Right lobe of liver (tissue), 6 donors: ENCODE measurements at places on chromosomes 7 and 10. TPM values are rescaled to one million over a fixed set of nuclear protein-coding genes. Genes with fewer than 3 reads are reported as not detected.

GRCh38 chr7:7570584-7570983, 3.9 kb downstream of the MIOS start:
- no peak for DNase-seq

DNA sequence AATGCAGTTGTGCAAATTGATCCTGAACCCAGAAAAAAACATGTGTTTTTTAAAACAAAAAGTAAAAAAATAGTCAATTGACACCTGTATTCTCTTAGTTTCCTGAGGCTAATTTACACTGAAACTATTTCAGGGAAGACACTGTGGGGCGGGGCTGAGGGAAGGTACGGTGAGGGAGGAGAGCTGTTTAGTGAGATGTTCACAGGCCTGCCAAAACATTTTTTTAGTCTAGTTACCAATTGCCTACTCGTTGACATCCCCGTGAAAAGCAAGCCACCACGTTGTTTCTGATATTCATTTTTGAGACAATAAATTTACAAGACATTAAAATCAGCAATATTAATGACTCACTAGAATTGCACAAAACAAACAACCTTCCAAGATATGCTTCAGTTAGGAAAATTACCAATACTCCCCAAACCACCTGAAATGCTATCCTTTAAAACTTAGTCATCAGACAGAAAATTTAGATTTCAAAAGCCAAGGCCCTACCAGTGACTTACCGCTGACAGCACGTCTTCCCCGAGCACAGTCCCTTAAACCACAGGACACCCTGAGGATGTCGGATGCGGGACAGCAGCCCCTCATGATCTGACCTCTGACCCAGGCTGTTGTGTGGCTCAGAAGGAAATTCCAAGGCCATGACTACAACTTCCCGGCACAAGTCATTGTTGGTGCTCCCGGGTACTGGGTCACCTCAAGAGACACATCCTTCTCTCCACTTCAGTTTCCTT, 279.2 kb downstream of the PRPF18 start:
- DNase-seq = peak; percentile 40

DNA sequence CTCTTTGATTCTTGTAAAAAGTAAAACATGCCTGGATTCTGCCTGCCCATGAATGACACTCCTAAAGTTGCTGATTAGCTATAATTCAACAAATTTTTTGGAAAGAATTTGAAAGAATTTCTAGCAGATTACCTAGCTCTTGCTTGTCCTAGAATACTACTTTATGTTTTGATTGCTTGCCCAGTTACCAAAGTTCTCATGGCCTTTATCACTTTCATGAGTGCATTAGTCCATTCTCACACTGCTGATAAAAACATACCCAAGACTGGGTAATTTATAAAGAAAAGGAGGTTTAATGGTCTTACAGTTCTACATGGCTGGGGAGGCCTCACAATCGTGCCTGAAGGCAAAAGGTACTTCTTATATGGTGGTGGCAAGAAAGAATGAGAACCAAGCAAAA, 1137.3 kb downstream of the SORCS1 start:
- DNase-seq = no peak

- DNase-seq = peak; percentile 85
These were observed 5.0 kb upstream of the TNRC18 start for GRCh38 chr7:5428478-5429252.

- no peak for DNase-seq
These were observed 13.4 kb downstream of the BUD31 start for GRCh38 chr7:99422186-99422585.

- no peak for DNase-seq
These were observed 1.5 kb upstream of the FMC1 start for GRCh38 chr7:139339698-139340036.

ADAP1 gene
- 4.2 TPM for total RNA-seq

- no peak for DNase-seq
These were observed 929.9 kb upstream of the MBL2 start for GRCh38 chr10:53702489-53702888.

- no peak for DNase-seq
These were observed 76.9 kb upstream of the KCNIP2 start for GRCh38 chr10:101920546-101920945.

GRCh38 chr7:129801882-129802281, 150.9 kb downstream of the UBE2H start:
- DNase-seq = no peak

- DNase-seq = no peak
These were observed 50.9 kb upstream of the SCIN start for GRCh38 chr7:12519682-12520009.

DNA sequence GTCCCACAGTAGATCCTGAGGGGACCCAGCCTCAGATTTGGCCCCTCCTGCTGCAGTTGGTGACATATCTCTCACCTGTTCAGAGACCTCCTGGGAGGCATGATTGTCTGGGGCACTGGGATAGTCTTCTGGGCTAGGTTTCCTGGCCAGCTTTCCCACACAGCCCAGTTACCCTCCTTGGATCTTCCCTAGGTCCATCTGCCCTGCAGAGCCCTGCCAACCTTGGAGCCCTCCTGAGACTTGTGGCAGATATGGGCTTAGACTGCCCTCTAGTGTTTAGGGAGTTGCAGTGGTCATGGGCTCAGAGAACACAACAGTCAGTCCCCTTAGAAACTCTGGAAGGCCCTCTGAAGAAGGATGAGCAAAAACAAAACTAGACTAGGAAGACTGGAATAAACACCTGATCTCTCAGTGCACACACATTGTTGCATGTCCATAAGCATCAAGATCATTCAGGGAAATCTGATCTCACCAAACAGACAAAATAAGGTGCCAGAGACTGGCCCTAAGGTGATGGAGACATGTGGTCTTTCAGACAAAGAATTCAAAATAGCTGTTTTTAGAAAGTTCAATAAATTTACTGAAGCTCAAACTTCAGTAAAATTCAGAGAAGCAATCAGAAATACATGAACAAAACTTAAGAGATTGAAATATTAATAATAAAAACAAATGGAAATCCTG, 324.6 kb downstream of the ATRNL1 start:
- no peak for DNase-seq

- DNase-seq = no peak
These were observed 295.2 kb downstream of the PTEN start for GRCh38 chr10:88158526-88159122.

DNA sequence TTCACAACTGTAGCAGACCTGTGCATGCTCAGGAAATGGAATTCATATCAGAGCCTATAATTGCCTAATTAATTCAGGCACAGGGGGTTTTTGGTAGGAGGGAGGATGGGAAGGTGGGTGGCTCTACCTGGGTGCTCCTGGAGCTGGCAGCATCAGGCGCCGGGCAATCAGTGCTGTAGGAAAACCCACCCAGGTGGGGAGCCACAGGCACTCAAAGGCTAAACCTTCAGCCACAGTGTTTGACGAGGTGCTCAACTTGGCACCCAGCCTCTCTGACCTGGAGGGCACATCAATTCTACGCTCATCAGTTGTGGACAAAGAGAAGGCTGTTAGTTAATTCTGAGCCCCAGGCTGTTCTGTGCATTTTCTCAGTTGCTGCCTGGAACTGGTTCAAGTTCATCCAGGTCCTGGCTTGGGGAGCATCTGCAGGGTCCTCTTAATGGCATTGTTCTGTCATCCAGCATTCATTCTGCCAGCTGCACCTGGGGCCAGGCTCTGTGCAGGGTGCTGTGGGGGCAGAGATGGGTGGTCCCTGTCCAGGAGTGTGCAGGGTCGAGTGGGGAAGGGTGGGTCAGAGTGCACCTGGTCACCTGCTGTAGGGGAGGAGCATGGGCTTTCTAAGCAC, 54.1 kb upstream of the NPTX2 start:
- peak; percentile 22 for DNase-seq

GRCh38 chr10:112977426-112977898, 27.4 kb downstream of the TCF7L2 start:
- no peak for DNase-seq
